Breast epithelium (tissue), 4 donors: ENCODE measurements at places on chromosomes 5 and 9. TPM values are rescaled to one million over a fixed set of nuclear protein-coding genes. Genes with fewer than 3 reads are reported as not detected.

IL5 gene
- total RNA-seq, result not detected

FCN2 gene
- 1.8 TPM for total RNA-seq

CER1 gene
- total RNA-seq, result not detected

ADAMTS19 gene
- total RNA-seq, result 0.98 TPM

TNFSF15 gene
- 0.16 TPM for total RNA-seq

GFPT2 gene
- total RNA-seq, result 52.5 TPM

FREM1 gene
- 4.3 TPM for total RNA-seq

SLC35A4 gene
- 30.4 TPM for total RNA-seq

LHX3 gene
- total RNA-seq, result not detected

SLC25A2 gene
- total RNA-seq, result 2.0 TPM

- DNase-seq, result no peak
Observed at GRCh38 chr5:122073864-122074263, 4.2 kb downstream of the LOX start.

GRCh38 chr9:91746904-91747303 is 203.1 kb downstream of the ROR2 start:
- DNase-seq, result no peak

DNA sequence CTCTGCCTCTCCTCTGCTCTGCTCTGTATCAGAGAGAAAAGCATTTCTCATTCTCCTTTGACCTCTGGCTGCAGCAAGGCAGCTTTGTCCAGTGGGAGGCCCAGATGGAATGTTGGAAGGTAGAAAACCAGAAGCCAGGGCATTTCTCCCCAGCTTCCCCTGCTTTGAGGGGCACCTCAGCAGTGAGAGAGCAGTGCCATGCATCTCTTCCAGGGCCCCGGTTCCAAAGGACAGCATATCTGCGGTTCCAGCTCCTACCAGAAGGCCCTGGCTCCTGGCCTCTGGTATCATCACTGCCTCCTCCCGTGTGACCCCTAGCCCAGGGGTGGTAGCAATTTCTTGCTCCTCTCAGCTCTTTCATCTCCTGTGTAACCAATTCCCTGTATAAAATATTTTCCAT is 190.8 kb downstream of the SPOCK1 start:
- no peak for DNase-seq

DNA sequence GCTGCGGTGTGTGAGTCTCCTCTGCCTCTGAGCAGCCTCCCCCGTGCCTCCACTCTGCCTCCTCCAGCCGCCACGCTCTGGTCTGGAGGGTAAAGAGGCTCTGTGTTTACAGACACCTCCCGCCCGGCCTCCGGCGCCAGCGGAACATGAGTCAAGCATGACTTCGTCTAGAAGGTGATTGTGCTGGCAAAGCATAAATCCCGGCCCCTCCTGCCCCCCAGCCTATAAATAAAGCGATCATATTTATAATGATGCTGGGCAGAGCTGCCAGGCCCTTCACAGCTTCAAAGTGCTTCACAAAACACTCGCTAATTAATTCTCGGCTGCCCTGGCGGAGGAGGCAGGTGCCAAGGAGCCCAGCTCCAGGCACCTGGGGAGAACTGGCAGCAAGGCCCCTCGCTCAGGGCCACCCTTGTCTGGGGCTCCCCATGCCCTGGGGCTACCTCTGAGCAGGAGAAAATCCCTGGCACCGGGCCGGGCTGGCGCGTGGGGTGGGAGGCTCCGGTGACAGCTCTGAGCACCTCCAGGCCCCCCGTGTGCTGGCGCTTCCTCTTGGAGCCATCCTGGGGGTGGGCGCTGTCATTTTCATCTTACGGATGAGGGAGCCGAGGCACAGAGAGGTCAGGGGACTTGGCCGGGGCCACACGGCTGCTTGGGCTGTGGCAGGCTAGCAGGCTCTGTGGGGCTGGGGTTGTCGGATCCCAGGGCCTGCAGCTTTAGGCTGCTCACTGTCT is 87.8 kb downstream of the RXRA start:
- no peak for DNase-seq

DNA sequence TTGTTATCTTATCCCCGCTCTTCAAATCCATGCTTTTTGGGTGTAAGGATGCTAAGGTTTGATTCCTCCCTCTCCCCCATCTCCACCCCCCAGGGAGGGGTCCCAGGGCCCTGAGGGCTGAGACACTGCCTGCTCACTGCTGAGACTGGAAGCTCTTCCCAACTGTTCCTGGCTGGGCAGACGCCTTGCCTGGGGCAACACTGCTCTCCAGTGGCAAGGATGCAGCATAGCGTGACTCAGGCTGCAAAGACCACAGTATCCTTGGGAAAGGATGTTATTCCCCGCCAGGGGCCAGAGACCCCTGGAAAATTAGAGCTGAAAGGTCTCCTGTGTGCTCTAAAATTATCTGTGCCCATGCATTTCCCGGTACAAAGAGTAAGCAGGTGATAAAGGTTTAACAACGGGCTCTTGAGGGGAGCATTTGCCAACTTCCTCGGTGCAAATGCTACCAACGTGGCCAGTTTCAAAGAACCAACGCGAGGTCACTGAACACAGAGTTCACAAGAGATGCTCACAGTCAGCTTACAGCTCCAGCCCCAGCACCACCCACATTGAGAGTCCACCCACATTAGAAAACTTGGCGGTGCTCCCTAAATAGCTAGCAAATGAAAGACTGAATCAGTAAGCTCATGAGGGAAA is 271.9 kb downstream of the NSG2 start:
- DNase-seq, result no peak

GRCh38 chr5:171770153-171770552 is 15.5 kb upstream of the SMIM23 start:
- DNase-seq, result no peak

GRCh38 chr5:141597394-141597793 is 21.4 kb downstream of the DIAPH1 start:
- DNase-seq, result no peak

DNA sequence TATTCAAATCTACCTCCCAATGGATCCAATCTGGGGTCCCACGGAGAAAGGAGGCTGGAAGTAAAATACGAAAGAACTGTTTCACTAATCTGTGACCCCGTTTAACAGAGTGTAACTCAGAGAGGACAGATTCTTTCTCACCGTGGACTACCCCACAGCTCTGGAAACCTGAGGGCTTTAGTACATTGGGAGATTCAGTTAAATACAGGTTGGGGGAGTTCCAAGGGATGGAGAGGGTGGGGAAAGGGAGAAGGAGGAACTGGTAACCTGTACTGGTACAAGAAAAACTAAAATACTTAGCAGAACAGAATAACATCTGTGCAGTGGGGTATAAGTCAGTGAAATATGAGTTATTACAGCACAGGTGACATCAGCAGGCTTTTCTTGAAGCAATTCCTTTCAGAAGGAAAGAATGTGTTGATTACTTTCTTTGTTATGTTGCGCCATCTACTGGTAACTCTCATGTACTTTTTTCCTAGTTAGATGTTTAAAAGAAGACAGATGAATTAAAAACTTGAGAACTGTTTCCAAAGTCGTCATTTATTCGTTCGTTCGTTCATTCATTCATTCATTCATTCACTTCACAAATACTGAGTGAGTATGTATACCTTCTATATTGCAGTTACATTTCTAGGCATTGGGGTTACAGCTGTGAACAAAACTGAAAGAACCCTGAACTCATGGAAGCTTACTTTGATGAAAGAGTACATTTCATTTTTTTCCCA is 30.0 kb upstream of the STOM start:
- no peak for DNase-seq

- DNase-seq, result no peak
Observed at GRCh38 chr9:24614070-24614469, 68.4 kb upstream of the IZUMO3 start.

DNA sequence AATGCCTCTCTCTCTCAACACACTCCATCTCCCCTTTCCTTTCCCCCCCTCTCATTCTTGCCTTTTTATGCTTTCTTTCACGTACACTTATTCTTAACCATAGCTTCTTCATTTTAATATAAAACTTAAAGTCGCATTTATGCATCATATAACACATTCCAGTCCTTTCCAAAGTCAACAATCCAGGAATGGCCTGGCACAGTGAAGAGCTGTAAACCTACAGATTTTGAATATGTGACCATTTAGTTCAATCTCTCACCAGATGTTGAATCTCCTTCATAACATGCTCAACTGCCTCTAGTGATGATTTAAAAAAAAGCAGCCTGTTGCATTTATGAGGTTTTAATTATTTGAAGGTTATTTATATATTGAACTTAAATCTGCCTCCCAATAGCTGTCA is 186.2 kb upstream of the GRAMD2B start:
- DNase-seq, result no peak

- DNase-seq, result no peak
Observed at GRCh38 chr9:2727966-2728613, 10.8 kb downstream of the KCNV2 start.

DNA sequence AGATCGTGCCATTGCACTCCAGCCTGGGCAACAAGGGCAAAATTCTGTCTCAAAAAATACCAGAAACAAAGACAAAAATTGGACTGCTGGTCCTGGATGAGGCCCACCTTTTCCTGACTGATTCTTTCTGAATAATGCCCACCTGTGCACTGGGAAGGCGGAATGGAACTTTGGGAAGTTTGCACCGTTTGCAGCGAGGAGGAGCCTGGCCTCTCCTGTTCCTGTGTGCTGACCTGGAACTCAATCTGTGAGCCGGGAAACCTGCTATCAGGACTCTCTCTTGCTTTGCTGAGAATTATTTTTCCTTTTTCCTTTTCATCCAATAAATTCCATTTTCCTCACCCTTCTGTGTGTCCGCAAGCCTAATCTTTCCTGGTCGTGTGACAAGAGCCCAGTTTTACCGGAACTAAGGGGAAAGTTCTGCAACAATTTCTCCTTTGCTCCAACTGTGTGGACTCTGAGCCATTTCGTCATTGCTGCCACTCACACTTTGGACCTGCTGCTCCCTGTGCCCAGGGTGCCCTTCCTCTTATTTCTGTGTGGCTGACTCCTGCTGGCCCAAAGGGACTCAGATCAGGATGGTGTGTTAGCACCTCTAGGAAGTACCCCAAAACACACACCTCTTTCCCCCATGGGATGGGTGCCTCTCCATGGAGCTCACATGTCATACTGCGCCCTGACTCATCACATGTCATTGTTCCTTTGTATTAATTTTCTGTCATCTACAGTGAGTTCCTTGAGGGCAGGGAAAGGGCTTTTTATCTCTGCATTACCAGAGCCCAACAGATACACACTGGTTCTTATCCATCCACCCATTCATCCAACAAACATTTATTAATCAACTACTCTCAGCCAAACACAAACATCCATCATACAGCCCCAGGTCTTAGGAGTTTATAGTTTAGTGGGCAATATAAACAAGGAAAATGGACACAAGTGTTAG is 4.7 kb upstream of the GLRX start:
- DNase-seq, result no peak

- DNase-seq, result no peak
Observed at GRCh38 chr5:141504216-141504615, 15.3 kb downstream of the PCDHGC5 start.

GRCh38 chr9:124286292-124286931 is 28.7 kb downstream of the NEK6 start:
- DNase-seq, result no peak

- no peak for DNase-seq
Observed at GRCh38 chr5:136062366-136063274, 33.8 kb downstream of the TGFBI start.

- no peak for DNase-seq
Observed at GRCh38 chr5:121668635-121669034, 183.0 kb upstream of the FTMT start.

GRCh38 chr5:111914966-111915636 is 158.1 kb upstream of the NREP start:
- DNase-seq, result no peak

GRCh38 chr5:181138258-181138657 is 7.3 kb upstream of the OR2V1 start:
- DNase-seq, result no peak

DNA sequence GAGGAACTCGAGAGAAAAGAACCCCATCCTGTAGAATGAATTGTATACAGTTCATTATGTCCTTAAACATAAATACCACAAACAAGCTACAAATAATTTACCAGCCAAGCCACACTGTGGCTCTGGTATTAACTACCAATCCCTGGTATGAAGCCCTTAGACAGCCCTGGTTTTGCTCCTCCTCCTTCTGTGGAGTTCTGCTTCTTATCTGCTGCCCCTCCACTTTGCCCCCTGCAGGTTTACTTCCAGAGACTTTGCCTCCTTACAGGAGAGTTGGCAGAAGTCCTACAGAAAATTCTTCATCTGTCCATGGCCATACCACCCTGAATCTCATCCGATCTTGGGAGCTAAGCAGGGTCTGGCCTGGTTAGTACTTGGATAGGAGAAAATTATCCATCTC is 219.8 kb downstream of the ACTL7B start:
- DNase-seq, result no peak

DNA sequence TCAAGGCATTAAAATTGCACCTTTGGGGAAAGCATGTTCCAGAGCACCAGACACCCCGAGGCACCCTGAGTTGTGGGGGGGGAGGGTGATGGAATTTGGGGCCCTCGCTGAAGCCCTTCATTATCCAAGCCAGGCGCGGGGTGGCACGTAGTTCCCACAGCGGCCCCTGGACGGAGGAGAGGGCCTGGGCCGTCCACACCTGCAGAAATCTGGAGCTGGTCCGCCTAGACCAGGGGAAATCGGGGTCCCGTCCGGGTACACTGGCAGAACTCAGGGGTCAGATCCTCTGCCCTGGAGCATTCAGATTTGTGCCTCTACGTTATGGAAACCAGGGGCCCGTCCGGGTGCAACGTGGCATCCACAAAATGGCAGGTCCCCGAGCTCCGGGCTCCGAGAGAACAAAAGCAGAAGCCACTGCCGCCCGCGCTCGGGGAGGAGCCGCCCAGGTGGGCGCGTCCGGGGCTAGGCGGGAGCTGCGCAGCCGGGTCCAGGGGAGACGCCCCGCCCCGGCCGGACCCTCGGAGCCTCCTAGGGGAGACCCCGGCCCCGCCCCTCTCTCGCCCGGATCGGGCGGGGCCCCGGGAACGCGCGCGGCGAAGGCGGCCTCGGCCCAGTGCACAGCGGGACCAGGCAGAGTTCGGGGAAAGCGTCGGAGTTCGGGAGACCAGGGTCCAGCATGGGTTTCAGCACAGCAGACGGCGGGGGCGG is at the start of gene PLEKHG4B:
Gene PLEKHG4B (plus strand): TSS at position 613 of the 708 bp plus-strand sequence. CDS start 64 bp downstream, at position 677.
- no peak for DNase-seq

DNA sequence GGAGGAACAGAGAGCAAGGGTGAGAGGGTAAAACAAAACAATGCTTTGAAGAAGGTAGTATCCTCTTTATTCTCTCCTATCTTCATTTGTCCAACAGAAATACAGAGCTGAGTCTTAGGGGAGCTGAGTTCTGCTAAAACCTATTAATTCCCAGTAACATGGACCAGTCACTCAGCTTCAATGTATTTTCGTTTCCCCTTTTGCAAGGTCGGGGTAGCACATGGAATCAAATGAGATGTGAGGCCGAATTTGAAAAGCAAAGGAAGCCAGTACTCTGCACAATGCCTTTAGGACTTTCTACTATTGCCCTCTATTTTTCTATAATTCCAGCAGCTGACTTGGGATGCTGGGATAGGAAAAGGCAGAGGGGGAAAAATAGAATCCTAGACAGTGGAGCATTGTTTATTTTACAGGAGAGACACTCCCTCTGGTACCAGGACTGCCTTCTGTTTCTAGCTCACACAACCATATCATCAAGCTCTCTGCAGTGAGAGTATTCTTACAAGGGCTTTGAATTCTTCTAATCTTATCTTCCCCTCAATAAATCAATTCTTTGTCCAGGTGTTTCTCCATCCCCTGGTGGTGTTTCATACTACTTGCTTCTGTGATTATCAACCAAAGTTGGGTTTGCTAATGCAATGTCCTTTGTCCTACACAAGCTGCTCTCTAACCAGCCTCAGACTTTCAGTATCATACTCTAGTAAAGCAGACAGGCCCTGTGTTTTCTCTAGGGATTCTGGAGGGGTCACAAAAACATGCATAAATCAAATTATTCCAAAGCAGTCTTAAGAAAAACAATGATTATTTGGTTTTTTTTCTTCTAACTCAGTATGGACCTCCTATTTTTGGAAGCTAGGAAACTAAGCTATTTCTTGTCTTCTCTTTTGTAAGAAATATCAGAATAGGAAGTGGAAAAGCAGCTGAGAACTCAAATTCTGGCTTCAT is 341.5 kb downstream of the OSTF1 start:
- DNase-seq, result no peak
